ENCODE measurements at places on chromosomes 13 and 19.

- no peak for DNase-seq
Observed at GRCh38 chr19:51541458-51542357, 10.2 kb upstream of the SIGLEC6 start.

DNA sequence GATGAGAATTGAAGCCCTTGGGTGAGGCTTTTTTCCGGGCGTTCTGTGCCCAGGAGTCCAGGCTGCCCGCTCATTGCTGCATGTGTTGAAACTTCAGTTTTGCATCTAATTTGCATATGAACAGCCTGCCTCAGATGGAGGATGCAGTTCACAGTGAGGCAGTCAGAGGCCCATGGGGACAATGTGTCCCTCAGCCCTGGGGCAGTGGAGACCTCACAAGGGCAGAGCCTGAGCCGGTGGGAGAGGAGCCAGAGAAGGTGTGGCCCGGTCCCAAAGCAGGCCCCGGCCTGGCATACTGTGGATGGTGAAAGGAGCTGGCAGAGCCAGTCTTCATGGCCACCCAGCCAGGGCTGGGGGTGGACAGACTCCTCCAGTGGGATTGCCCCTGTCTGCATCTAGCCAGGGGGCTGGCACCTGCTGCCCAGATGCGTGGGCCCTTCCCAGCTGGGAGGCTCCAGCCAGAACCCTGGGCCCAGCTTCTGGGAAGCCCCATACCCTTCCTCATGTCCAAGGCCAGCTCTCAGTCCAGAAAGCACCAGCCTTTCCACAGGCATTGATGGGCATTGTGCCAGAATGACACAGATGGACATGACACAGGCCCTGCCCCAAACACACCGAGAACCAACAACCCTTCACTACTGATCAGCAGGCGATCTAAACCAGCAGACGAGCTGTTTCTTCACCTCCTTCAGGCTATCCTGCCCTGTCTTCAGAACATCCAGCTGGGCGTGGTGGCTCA, 32.9 kb upstream of the KCTD15 start:
- no peak for DNase-seq

DNA sequence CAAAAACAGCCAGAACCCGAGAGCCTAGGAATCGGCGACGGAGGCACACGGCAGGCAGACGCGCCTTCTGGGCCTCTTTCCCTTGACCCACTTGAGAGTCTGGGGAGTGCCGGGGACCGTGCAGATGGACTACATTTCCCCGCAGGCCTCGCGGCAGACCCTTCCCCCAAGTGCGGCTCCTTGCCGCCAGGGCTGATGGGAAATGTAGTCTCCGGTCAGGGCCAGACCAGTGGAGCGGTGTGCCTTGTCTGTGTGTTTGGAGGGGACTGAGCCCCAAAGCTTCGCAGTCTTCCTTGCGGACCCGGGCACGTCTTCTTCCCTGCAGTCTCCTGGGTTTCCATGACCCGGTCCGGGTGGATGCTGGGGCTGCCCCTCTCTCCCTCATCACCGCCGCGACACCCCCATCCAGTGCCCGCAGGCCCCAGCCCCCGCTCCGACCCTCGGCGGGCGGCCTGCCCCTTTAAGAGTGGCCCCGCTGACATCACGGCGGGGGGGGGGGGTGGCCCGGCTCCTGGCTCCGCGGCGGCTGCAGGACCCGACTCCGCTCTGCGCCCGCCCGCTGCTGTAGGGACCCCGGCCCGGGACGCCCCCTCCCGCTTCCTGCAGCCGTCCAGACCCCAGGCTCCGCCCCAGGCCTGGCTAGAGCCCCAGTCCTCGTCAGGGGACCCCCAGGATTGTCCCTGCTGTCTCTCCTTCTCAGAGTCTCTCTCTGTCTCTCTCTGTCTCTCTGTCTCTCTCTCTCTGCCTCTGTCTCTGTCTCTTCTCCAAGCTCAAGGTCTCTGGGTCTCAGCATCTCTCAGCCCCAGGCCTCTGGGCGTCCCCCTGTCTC, 758 bp upstream of the CACNG7 start:
- peak; percentile 64 for DNase-seq

GRCh38 chr19:5943045-5943444, 29.0 kb downstream of the CAPS start:
- no peak for DNase-seq

- DNase-seq, result no peak
Observed at GRCh38 chr13:83327091-83327490, 555.2 kb downstream of the SLITRK1 start.

DNA sequence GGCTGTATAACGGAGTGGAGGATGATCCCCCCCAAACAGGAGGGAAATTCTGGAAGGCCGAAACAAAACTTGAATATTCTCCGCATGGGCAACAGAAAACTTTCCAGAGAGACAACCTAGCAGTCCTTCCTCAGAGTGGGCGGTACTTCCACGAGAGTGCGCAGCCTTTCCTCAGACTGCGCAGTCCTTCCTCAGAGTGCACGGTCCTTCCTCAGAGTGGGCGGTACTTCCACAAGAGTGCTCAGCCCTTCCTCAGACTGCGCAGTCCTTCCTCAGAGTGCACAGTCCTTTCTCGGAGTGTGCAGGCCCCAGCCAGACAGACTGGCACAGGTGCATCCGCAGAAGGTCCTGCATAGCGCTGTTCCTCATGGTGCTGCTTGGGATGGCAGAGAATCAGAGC, 12.7 kb upstream of the GALP start:
- no peak for DNase-seq

DNA sequence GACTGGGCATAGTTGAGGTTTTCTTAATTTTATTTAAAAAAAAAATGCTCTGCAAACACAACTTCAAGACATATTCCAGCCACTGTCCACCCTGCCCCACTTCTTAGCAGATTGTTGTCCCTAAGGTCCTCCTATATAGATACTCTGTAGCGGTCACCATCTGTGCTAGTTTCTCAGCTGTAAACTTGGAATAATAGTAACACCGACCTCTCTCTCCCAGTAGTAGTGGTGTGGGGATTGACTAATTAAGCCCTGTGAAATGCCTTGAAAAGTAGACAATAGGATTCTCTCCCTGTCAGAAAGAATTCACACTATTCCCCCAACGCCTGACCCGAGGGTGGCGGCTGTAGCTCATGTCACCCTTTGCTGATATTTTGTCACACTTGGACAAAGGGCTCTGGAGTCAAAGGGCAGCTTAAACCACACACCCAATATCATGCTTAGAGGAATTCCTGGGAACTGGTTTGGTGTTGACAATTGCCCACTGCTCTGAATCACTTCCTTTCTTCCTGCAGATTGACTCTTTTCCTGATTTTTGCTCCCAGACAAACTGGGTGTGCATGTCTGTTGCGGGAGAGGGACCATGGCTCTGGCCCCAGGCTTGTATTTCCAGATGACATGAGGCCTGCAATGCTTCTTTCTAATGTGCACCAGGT, 9.2 kb upstream of the SERP2 start:
- no peak for DNase-seq

DNA sequence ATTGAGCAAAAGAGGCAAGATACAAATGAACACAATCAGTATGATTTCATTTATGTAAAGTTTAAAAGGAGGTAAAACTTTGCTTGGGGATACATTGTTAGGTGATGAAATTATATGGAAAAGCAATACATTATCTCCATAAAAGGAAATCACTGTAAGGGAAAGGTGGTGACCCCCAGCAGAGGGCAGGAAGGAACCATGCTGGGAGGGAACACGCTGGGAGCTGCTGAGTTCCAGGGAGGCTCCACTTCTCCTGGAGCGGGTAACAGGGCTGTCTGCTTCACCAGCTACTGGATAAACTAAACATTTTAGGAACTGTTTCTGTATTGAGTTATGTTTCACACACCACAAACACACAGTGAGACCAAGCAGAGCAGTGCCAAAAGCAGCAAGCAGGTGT, 91.2 kb downstream of the KATNAL1 start:
- no peak for DNase-seq

DNA sequence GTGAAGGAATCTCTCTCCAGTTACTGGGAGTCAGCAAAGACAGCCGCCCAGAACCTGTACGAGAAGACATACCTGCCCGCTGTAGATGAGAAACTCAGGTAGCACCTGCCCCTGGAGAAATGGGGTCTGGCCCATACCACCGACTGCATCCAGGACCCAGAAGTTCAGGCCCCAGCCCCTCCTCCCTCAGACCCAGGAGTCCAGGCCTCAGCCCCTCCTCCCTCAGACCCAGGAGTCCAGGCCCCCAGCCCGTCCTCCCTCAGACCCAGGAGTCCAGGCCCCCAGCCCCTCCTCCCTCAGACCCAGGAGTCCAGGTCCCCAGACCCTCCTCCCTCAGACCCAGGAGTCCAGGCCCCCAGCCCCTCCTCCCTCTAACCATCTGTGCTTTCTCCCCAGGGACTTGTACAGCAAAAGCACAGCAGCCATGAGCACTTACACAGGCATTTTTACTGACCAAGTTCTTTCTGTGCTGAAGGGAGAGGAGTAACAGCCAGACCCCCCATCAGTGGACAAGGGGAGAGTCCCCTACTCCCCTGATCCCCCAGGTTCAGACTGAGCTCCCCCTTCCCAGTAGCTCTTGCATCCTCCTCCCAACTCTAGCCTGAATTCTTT, 3.0 kb downstream of the APOC2 start:
- no peak for DNase-seq

DNA sequence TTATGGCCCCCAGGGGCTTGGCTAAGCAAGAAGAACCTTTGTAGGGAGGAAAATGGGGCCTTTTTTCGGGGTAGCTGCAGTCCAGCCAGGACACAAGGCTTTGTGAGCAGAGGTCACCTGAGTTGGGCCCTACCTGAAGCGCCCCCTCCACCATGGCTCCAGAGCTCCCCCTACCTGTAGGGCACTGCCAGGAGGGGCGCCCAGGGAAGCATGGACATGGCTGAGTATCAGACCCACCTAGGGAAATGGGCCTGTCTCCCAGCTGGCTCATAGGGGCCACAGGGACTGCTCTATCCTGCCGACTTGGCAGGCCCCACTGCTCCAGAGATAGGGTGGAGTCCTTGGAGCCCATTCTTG, 9.0 kb upstream of the CEBPA start:
- DNase-seq, result peak; percentile 26

DNA sequence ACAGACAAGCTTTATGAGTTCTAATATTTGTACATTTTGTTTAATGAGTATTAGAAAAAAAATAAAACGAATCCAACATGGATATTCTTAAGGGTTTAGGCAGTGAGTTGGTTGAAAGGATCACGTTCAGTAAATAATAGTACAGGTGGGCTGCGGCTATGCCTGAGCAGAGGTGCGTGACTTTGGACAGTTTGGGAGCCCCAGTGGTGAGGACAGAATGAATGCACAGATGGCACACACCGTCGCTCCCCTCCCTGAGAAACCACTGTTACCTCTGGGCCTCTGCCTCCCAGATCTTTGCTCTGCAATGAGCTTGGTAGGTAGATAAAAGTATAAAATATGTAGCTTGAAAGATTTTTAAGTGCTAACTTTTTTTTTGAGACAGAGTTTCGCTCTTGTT, 153.3 kb downstream of the SIPA1L3 start:
- DNase-seq, result no peak

- no peak for DNase-seq
Observed at GRCh38 chr13:114248011-114248410, 13.3 kb downstream of the CDC16 start.

- no peak for DNase-seq
Observed at GRCh38 chr13:59047546-59047945, 1116.2 kb downstream of the DIAPH3 start.

- DNase-seq, result no peak
Observed at GRCh38 chr13:110107568-110108347, 199.2 kb downstream of the COL4A1 start.

GRCh38 chr19:44176590-44176989, 11.7 kb downstream of the ZNF226 start:
- DNase-seq, result no peak

DNA sequence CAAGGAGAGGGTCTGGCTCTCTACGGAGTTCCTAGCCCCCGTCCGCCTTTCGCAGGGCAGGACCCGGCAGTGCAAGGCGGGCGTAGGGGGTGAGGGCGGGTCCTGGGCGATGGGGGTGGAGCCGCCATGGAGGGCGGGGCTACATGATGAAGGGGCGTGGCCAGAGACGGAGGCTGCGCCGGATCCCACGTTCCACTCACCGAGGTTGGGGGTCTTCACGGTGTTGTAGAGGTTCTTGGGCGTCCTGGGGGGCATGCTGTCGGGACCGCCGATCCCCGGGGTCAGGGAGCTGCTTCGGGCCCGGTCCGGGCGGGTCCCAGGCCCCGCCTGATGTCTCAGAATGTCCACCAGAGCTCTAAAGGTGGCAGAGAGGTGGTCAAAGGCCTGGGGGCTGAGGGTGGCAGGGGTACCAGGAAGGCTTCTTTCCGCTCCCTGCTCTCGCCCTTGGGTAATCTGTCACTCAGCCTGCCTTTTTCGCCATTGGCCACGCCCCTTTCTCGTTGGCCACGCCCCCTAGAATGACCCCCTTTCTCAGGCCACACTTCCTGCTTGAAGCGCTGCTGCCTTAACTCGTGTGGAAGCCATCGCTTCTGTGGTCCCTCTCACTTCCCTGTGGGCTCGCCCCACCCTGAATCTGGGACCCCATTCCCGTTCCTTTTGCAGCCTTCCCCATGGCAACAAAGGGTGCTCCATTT, 2.5 kb downstream of the SHISA7 start:
- DNase-seq, result peak; percentile 42

DNA sequence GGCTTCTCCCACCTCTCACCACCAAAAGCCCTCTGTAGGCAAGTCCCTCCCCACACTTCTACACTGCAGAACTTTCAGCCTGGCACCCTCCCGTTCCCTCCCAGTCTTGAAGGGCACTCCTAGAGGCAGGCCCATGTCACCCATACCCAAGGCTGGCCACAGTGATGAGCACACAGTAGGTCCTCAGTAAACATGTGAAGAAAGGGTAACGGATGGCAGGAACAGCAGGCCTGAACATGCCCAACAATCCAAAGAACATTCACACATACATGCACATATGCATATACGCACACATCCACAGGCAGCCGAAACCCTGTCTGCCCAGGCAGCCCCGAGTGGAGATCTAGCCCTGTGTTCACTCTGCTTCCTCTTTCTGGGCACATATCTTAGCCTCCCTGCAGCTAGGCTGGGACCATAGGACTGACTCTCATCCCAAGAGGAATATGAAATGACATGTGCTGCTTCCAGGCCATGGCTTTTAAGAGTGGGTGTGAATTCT, 55.2 kb downstream of the CEBPG start:
- no peak for DNase-seq

- DNase-seq, result no peak
Observed at GRCh38 chr13:64482373-64482772, 2747.8 kb downstream of the PCDH9 start.

- DNase-seq, result no peak
Observed at GRCh38 chr13:29484796-29485195, 110.7 kb downstream of the SLC7A1 start.

DNA sequence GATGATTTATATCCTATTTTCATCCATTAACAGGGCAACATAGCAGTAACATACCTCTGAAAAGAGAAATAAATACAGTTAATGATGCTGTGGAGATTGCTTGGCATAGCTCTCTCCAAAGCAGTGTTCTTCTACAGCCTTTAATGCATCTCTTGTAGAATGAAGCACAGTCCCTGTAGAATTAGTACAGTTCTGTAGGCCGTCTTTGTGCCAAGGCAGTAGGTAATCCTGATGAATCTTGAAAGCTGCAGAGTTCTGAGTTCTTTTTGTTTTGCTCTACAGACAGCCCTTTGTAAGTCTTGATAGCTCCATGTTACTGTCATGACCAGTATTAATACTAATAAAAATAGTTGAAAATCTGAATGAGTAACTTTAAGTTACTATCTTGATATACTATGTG, 184.2 kb downstream of the MAB21L1 start:
- no peak for DNase-seq
